ENCODE measurements at places on chromosomes 6 and 20. TPM values are rescaled to one million over a fixed set of nuclear protein-coding genes. Genes with fewer than 3 reads are reported as not detected.

GRCh38 chr6:7311917-7312615 lies 933 bp downstream of the SSR1 start:
- DNase-seq, result no peak

- DNase-seq, result no peak
Observed at GRCh38 chr6:158174514-158174913, 6.4 kb downstream of the GTF2H5 start.

GRCh38 chr6:124482071-124482491 lies 480.2 kb upstream of the RNF217 start:
- no peak for DNase-seq

GRCh38 chr20:20207872-20208271 lies 155.5 kb downstream of the CFAP61 start:
- no peak for DNase-seq

GRCh38 chr20:60482221-60483008 lies 524.2 kb downstream of the CDH26 start:
- DNase-seq, result no peak

- no peak for DNase-seq
Observed at GRCh38 chr20:33475381-33476152, 14.3 kb upstream of the CBFA2T2 start.

- DNase-seq, result peak; percentile 69
Observed at GRCh38 chr6:41716516-41717391, 18.7 kb downstream of the TFEB start.

DNA sequence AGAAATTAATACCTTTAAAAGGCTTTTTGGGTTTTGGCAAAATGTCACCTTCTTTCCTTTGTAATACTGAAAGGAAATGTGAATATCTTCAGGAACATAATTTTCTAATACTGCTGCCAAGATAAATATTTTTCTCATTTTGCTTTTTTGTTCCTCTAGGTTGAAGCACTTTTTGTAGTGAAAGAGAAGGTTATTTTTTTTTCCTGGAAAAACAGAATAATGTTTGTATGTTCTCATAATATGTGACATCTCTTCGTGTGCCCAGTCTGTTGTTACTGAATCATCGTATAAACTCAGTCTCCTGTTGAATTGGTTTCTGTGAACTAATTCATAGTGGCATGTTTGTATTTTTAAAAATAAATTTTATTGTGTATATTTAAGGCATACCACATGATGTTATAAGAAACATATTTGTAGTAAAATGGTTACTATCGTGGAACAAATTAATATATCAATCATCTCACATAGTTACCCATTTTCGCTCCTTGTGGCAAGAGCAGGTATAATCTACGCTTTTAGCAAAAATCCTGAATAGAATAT lies 74.4 kb downstream of the SH3BGRL2 start:
- no peak for DNase-seq

- no peak for DNase-seq
Observed at GRCh38 chr6:149182262-149182661, 135.2 kb upstream of the TAB2 start.

GRCh38 chr20:8518878-8519277 lies 386.8 kb downstream of the PLCB1 start:
- no peak for DNase-seq

DNA sequence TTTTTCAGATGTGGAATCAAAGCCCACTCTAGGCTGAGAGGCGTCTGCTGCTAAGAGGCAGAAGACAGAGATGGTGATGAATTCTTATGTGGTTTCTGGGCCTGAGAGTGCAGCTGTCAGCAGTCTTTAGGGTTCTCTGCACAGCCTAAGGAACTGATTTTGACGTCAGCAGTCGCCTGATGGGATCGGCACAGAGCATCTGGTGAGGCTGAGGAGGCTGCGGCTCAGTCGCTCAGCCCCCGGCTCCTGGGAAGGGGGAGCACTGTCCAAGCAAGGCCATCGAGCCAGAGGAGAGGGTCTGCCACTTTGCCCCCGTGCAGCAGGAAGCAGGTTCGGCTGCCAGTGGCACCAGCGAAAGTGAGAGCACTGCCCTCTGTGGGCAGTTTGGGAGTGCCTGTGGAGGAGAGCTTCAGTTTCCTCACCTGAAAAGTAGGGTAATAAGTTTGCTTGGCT lies 92.5 kb downstream of the TCP11 start:
- DNase-seq, result peak; percentile 44

- no peak for DNase-seq
Observed at GRCh38 chr6:143969077-143969476, 39.0 kb downstream of the PLAGL1 start.

GRCh38 chr6:42336431-42336830 lies 115.3 kb downstream of the TRERF1 start:
- DNase-seq, result no peak

GRCh38 chr20:10488534-10488933 lies 53.4 kb downstream of the SLX4IP start:
- DNase-seq, result no peak

DNA sequence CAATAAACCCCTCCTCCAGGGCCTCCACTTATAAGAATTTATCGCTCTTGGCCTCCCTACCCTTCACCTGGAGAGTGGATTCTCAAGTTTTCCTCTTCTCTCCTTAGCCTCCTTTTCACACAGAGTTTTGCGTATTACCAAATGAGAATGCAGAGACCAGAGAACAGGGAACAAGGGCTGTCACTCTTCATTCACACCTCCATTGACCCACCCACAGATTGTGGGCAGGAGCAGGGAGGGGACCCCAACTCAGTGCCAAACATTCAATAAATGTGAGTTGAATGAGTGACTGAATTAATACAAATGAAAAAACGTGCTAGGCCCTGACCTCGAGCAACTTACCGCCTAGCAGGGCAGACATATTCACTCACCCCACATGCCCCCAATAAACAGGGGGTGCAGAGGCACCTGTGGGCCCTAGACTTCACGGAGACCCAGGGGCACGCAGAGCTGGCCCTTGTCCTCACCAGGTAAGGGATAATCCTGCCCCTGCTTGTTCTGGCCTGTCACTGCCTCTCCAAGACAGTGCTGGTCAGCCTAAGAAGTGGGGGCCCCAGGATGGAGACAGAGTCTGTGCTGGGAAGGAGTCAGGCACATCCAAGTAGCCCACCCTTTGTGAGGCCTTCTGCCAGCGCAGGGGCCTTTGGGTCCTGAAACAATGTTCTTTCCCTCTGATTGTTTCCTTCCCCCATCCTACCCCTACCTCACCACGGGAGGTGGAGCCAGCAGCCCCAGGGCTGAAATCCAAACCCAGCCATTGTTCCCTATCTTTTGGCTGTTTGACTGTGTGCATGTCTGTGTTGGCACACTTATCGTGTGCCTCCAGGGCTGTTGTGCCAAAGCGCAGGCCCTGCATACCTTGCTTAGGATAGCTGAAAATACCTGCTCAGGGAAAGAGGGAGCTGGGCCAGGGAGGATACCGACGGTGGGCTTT lies 8.4 kb upstream of the TJAP1 start:
- DNase-seq, result no peak

The BTNL2 gene
- not detected for total RNA-seq

The FAM162B gene
- total RNA-seq, result 2.0 TPM

The RIPOR3 gene
- total RNA-seq, result 6.9 TPM

The ADGB gene
- not detected for total RNA-seq

The MUC21 gene
- total RNA-seq, result not detected

The TRIM15 gene
- not detected for total RNA-seq

All from right cardiac atrium (tissue), 5 donors.